ENCODE measurements at places on chromosomes 4 and X.

- DNase-seq, result no peak
Measured at GRCh38 chrX:24377195-24377594, 16.8 kb downstream of the SUPT20HL1 start.

DNA sequence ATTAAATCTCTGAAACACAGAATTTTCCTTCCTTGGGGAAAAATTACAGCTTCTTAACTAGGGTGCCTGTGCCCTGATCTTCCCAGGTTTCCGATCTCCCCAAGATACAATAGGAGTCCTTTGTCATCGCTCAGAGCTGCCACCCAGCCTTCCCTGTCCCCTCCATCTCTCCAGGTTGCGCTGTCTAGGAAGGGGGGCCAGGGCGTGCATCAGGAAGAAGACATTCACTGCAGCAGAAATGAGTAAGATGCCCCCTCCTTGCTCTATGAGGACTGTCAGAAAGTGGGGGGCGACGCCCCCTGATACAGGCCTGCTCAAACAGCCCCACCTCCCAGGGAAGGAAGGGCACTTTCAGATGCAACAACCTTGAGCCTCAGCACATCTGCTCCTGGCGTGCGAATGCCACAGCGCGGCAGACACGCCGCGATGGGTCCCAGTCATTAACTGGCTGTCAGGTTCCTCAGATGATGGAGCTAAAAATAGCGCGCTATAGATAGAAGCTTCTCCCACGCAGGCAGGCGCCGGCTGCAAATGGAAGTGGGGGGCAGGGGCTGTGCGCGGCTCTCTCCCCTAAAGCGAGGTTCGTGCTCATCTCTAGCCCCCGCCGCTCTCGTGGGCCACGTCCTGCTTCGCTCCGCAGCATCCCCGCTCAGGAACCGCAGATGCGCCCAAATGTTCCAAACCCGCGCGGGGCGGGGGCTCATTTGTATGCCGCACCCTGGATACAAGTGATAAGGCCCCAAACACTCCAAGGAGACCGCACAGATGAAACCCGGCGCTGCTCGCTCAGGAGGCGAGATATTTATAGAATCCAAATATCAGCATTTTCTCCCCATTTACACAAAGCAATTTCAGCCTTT, 57.6 kb upstream of the LGI2 start:
- no peak for DNase-seq

DNA sequence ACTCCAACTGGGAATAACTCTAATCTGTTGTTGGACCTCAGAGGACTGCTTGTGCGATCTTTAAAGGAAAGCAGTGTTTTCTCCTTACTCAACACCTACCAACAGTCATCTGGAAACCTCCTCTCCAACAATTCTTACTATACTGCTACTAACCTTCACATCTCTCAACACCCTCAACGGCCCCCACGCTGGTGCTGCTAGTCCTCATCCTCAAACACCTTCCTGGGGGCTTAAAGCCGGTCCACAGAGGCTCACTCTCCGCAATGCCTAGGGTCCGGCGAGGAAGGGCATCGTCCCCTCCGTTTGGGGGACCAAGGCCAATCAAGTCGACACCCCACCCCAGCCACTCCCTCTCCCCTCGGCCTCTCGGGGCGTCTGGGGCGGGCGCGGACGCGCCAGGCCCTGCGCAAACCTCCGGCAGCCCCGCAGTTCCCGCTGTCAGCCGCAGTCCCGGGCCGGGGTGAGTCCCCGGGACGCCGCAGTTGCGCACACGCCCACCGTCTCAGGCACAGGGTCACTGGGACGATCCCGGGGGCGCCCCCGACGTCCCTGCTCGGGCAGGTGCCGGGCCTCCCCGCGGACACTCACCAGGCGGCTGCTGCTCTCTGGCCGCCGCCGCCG, 418 bp downstream of the TAB3 start:
- DNase-seq, result no peak

DNA sequence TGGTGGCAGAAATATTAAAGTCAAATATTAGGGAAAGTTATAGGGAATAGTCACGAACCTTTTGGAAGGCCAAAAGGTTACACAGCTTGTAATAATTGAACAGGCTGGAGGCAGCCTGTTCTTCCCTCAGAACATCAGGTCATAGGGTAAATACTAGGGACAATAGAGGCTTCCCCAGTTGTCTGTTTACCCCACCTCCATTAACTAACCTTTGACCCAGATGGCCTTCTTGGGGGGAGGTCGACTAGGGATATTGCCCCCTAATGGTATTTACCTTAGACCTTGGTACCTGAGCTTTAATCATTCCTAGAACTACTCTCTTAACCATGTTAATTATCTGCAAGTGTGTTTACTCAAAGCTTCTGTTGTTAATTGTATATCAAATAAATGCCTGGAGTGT, 26.0 kb downstream of the C4orf17 start:
- no peak for DNase-seq

- no peak for DNase-seq
Measured at GRCh38 chrX:107123750-107124149, 5.1 kb upstream of the RBM41 start.

DNA sequence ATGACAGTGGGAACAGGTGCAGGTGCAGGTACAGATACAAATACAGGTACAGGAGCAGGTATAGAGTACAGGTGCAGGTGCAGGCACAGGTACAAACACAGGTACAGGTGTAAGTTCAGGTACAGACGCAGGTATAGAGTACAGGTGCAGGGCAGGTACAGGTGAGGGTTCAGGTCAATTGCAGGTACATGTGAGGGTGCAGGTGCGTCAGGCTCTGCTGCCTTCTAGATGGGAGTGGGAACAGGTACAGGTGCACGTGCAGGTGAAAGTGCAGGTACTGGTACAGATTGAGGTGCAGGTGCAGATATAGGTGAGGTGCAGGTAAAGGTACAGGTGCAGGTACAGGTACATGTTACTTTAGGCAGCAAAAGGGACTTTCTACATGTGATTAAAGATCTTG, 85.7 kb downstream of the CRLF2 start:
- no peak for DNase-seq

GRCh38 chr4:174210354-174210753, 73.1 kb downstream of the FBXO8 start:
- DNase-seq, result no peak

- no peak for DNase-seq
Measured at GRCh38 chr4:129738175-129738574, 642.2 kb downstream of the C4orf33 start.

GRCh38 chrX:111124418-111124817, 28.4 kb downstream of the PAK3 start:
- DNase-seq, result no peak

GRCh38 chr4:187726485-187726884, 269.1 kb upstream of the ZFP42 start:
- DNase-seq, result no peak

GRCh38 chr4:64001229-64001898, 407.9 kb downstream of the TECRL start:
- no peak for DNase-seq

GRCh38 chrX:151039351-151039750, 56.2 kb downstream of the HMGB3 start:
- no peak for DNase-seq

- no peak for DNase-seq
Measured at GRCh38 chr4:84490663-84491062, 8.4 kb downstream of the NKX6-1 start.

DNA sequence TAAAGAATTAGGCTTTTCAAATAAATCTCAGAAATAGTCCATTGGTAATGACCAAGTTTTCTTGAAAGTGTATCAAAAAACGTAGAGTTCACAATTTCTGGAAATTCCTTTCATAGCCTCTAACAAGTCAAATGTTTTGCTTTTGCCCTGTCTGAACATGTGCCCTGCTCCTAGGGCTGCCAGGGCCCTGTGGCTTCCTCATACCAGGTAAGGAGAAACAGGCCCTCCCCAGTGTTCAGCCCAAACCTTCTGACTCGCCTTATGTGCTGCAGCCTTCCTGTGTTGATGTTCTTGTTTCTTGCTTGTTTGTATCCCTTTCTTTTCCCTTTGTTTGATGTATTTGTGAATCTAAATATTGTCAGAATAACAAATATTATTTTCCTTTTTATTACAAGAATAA, 146.1 kb upstream of the PACRGL start:
- DNase-seq, result no peak

- DNase-seq, result peak; percentile 64
Measured at GRCh38 chrX:101658661-101659491, 774 bp downstream of the ARMCX2 start.

DNA sequence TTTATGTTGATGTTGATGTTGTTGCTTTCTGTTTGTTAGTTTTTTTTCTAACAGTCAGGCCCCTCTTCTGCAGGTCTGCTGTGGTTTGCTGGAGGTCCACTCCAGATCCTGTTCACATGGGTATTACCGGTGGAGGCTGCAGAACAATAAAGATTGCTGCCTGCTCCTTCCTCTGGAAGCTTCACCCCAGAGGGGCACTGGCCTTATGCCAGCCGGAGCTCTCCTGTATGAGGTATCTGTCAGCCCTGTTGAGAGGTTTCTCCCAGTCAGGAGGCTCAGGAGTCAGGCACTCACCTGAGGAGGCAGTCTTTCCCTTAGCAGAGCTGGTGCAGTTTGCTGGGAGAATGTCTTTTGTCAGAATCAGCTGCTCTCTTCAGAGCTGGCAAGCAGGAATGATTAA, 34.7 kb downstream of the CDX4 start:
- DNase-seq, result no peak

- no peak for DNase-seq
Measured at GRCh38 chr4:105122350-105122749, 24.3 kb upstream of the TET2 start.

DNA sequence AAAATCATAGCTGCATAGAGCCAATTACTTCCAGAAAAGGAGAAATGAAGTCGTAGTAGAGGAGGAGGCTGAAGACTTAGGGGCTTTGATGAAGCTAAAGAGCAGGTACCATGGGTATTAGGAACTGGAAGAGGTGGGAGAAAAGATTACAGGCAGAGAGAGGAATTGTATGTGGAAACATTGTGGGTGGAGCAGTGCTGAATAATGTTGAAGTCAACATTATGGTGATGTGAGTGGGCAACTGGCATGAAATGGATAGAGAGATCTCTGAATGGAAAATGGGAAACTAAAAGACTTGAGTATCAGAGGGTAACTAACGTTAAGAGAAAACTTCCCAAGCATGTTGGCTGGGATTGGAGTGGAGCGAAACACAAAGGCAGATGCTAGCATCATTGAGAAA, 92.5 kb downstream of the AREG start:
- no peak for DNase-seq

DNA sequence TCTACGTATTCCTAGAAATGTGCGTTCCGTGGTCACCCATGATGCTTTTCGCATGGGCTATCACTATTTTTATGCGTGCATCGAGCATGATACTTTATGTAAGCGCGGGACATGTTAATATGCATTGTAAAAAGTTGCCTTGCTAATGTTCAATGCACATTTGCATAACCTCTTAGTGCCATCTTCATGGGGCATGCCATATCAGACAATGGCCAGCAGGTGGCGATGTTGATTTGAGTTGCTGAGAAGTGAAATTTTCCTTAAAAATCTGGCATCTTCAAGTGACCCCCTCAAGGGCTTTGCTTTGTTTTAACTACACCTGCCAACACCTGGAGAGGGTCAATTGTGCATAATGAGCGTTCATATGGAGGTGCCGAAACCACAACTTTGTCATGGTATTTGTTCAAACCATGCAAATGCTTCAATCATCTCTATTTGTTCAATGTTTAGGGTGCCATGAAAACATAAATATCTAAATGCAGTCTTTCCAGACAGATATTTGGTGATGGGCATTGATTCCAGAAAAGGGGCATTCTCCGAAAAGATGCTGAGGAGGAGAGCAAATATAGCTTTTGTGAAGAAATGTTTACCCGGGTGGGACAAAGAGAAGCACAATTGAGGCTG, 833.9 kb upstream of the PRKX start:
- DNase-seq, result peak; percentile 40

DNA sequence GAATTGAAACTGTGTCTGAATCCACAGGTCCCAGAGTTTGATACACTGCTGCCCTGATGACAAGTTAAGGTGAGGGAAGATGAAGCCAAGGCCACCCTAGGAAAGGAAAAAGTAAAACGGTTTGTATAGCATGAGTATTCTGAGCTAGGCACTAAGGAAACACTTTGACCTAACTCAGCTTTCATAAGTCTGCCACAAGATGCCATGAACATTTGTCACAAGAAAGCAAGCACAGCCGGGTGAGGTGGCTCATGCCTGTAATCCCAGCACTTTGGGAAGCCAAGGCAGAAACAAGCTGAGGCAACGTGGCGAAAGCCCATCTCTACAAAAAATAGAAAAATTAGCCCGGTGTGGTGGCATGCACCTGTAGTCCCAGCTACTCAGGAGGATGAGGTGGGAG, 34.2 kb downstream of the ELOVL6 start:
- no peak for DNase-seq

GRCh38 chrX:15204130-15204751, 65.6 kb downstream of the ASB9 start:
- no peak for DNase-seq

GRCh38 chrX:130831347-130831722, 71.7 kb downstream of the ENOX2 start:
- DNase-seq, result no peak

DNA sequence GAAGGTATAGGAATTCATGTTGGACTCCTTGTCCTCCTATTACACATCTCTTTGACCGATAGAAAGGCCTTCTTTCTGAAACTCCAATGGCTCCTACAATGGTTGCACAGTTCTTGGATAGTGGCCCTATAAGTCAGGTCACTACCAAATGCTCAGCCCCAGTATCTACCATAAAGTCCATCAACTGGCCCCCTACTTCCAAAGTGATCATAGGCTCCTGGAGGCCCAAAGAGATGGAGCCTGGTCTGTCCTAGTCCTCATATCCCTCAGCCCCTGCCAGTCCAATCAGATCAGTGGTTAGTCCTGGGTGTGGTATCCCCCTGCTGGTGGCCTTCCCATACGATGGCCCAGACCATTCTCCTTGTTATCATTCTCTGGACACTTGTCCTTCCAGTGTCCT, 30.3 kb downstream of the SULT1E1 start:
- DNase-seq, result no peak

GRCh38 chr4:47278631-47279030, 184.9 kb downstream of the COMMD8 start:
- no peak for DNase-seq

DNA sequence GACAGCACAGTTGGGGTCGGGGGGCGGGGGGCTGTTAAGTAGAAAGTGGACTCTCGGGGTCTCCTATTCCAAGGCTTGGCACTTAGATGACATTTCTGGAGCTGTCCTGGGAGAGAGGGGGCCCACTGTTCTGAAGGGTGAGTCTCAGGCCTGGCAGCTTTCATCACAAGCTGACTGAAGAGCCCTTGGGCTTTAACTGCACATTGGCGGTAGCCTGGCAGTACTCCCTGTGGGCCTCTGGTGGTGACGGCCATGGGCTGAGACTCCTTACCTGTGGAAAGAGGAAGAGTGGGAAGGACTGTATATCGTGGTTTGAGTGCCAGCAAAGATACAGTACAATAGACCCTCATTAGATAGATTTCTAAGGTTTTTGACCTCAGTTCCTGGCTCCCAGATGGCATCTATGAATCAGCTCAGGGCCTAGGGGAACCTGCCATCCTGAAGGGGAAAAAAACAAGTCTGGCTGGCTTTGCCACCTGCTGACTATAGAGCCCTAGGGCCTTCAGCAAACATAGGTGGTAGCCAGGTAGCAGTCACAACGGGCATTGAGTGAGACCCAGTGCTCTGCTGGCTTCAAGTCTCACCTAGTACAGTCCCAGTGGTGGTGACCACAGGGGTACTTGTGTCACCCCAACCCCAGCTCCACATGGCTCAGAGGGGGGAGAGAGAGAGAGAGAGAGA, 87.9 kb downstream of the ANKRD17 start:
- DNase-seq, result no peak

- no peak for DNase-seq
Measured at GRCh38 chr4:7647600-7648543, 213.1 kb upstream of the PSAPL1 start.

- no peak for DNase-seq
Measured at GRCh38 chrX:32987142-32987541, 224.2 kb downstream of the DMD start.
